ENCODE measurements at places on chromosomes 2 and 18.

DNA sequence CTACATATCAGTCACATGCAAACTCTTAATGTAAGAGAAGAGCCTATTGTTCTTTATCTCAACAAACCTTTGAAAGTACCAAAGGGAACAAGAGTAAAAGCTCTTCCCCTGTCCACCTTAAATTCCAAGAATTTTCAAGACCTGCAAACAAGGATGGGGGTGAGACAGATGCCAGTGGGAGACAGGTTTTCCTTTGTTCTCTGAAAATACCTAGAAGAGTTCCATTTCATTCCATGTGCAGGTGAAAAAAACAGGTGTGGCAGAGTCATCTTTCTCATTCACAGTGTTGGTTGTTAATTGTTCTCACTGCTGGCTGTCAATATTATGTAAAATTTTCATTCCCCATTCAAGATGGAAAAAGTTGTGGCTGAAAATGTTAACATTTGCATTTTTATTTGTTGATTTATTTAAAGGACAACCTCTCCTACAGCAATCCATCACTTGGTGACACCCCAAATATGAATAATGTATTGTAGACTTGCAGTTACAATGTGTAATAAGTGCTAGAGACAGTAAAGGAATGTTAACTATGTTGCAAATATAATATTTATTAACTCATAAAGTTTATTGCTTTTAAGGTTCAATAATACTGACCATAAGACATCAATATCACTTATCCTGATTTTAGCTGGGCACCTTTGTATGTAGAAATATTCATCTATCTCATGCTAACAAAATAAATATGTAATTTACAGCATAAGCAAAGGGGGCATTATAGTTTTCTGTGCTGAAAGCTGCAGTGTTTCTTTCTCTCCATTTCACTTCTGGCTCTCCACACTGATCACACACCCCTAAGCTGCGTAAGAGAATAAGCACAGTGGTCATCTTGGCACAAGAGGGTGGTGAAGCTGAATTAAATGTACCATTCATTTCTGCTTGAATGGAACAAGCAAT, 347.0 kb downstream of the KIAA1328 start:
- no peak for DNase-seq

- DNase-seq, result no peak
Measured at GRCh38 chr2:23386339-23387220, 1.6 kb downstream of the KLHL29 start.

- peak; percentile 14 for DNase-seq
Measured at GRCh38 chr2:62270728-62271127, 74.8 kb downstream of the B3GNT2 start.

DNA sequence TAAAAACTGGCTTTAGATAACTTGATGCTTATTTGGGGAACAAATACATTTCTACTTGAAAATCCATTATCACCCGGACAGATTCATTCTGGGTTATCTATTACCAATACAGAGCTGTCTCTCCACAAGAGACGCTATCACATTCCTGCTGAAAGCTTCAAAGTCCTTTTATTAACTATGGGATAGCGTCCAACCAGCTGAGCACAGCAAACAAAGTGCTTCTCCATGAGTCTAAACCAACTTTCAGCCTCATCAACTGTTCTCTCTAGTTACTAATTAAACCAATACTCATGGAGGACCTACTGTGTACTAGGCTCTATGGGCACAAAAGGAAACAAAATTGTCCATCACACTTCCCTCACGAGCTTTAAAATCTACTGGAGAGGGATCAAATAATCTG, 132.8 kb downstream of the L3MBTL4 start:
- DNase-seq, result no peak

DNA sequence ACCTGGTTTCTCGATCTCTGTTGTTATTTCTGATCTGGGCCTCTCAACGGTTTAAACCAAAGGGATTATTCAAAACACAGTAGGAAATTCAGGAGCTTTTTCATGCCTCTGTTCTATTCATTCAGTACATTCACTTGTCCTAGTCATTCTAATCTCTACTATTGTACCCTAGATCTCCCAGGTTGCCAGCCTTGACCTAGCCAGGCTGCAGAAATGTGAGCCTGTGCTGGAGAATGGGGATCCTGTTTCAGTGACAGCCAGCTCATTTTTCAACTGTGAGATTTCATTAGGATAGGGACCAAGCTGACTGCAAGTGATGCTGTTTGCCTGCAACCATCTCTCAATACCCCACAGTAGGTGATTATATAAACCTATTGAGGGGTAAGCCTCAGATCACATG, 186.2 kb downstream of the CMPK2 start:
- no peak for DNase-seq

DNA sequence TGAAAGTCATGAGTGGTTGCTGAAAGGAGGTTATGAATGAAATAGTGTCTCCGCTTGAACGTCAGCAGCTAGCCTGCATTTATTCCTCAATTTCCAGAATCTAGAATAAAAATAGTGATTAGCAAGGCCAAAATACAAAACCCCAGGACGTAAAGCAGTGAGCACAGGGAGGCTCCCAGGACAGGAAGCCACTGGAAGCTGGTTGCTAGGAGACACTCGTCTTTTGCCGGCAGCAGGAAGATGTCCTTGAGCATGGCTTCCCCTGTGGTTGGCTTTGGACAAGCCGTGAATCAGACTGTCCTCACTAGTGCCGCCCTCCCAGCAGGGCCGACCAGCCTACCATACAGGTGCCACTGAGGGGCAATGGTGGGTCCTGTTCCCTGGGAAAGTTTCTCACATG, 374.4 kb downstream of the MTX2 start:
- peak; percentile 21 for DNase-seq

GRCh38 chr2:232240906-232241305, 137.6 kb upstream of the ALPP start:
- no peak for DNase-seq

DNA sequence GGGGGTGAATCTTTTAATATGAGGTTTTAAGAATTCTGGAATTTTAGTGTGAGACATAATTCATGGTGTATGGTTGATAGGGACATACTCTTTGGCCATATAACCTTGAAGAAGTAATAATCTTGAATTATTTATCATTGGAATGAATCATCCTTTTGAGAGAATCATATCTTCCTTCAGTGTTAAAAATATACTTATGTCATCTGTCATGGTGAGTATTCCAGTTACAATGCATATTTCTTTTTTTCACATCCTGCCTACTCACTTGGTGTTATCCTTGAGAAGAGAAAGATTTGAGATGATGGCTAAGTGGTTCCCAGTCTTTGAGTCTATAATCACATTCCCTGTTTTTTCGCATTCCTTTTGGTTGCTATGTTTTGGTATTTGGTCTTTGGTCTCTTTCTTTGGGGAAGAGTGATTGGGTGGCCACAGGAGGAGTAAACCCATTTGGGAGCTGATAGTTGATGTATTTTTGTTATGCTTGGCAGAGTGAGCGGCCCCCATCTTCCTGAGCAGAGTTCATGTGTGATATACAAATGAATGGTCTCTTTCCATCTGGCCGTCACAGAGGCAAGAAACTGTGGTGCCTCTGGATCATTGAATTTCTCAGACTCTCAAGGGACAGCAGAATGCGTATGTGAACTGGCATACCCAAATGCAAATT, 21.6 kb downstream of the ASAP2 start:
- peak; percentile 55 for DNase-seq

GRCh38 chr18:2412281-2412680, 159.0 kb downstream of the METTL4 start:
- DNase-seq, result no peak

DNA sequence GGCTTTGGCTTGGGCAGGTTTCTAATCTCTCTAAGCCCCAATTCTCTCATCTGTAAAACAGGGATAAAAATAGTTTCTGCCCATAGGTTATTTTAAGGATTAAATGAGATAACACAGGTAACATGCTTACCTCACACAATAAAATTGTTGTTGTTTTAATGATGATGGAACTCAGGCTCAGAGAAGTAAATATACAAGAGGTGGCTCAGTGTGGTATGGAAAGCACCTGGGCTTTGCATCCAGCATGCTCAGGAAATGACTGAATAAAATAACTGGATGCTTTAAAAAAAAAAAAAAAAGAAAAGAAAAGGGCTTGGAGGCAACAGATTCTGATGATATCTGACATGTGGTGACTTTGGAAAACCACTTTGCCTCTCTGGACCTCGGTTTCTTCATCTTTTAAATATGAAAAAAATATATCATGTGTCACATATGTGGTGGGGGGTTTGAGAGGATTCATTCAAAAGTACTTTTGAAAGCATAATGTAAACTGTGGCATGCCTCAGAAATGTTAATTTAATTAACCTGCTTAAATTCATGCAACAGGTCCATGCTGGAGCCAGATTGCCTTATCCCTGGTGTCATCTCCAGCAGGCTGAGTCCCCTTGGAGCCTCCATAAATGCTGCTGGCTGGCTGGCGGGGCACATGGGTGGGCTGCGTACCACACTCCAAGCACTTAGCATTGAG, 112.8 kb upstream of the CDC42EP3 start:
- no peak for DNase-seq

- no peak for DNase-seq
Measured at GRCh38 chr2:239407112-239407511, 6.3 kb upstream of the HDAC4 start.

GRCh38 chr2:224004105-224004695, 34.9 kb downstream of the SERPINE2 start:
- DNase-seq, result no peak

DNA sequence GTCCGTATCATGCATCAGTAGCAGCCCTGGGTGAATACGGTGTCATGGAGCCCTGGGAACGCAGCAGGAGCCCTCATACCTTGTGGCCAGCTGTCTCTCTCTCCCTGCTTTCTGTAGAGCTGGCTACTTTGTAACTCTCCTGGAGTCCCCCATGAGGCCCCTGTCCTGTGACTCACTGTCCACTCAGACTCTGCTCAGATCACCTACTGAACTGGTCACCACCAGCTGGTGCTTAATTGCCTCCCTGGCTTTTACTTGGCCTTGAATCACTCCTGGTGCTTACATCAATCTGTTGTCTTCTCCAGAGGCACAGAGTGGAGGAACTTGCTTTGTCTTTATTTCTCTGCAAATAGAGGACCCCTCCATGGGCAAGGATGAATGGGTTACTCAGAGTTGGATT, 172.7 kb downstream of the HRH4 start:
- DNase-seq, result peak; percentile 6

GRCh38 chr2:19529677-19530076, 171.3 kb upstream of the OSR1 start:
- DNase-seq, result no peak

DNA sequence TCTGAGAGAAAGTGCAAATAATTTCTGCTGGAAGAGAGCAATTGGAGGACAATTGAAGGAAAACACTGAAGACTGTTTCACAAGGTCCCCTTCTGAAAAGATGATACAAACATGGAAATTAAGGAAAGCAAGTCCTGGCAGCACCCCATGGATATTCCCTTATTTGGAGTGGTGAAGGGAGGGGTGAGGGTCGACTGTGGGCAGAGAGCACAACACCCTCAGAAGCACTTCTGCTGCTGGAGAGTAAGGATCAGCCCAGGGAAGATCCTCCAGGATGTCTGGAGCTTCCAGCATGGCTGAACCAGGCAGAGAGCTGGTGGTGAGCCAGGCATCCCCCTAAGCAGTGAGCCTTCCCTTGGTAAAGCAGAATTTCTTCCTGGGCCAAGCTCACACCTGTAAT, 54.7 kb downstream of the LINC00305 start:
- no peak for DNase-seq

DNA sequence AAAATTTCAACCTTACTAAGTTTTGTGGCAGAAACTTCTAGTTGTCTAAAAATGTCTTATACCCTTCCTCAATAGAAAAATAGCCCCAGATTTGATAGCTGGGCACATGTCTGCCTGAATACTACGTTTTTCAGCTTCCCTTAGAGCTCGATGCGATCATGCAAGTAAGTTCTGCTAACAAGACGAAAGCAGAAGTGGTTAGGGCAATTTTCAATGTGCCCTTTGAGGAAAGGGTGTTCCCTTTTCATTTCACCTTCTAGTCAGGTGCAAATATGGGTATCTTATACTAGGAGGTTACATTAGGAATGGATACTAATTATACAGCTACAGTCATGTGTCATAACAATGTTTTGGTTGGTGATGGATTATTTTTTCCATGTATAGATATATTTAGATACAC, 1572.1 kb upstream of the LRRTM1 start:
- no peak for DNase-seq

DNA sequence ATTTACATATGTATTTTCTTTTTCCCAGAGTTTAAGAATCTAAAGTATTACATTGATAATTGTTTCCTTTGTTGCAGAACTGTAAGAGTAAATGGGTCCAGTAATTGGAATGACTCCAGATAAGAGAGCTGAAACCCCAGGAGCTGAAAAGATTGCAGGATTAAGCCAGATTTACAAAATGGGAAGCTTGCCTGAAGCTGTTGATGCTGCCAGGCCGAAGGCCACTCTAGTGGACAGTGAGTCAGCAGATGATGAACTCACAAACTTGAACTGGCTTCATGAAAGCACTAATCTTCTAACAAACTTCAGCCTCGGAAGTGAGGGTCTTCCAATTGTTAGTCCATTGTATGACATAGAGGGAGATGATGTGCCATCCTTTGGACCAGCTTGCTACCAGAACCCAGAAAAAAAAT, 183.8 kb upstream of the STON1 start:
- peak; percentile 89 for DNase-seq

GRCh38 chr18:49618742-49619681, 57.2 kb downstream of the LIPG start:
- no peak for DNase-seq

DNA sequence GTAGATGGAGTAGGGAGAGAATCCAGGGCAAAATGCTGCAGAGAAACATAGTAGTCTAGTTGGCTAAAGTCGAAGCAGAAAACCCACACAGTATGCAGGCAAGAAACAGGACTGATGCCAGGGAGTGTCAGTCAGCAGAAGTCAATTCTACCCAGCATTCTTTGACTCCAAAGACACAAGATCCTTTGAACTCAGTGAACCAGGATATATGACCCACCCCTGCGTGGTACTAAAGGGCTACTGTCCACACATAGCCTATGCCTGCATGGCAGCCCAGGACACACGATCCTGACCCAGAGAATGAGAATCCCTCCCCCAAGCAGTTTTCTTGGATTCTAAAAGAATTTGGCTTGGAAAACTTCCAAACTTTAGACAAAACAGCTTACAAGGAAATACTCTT, 42.5 kb downstream of the ALK start:
- no peak for DNase-seq

DNA sequence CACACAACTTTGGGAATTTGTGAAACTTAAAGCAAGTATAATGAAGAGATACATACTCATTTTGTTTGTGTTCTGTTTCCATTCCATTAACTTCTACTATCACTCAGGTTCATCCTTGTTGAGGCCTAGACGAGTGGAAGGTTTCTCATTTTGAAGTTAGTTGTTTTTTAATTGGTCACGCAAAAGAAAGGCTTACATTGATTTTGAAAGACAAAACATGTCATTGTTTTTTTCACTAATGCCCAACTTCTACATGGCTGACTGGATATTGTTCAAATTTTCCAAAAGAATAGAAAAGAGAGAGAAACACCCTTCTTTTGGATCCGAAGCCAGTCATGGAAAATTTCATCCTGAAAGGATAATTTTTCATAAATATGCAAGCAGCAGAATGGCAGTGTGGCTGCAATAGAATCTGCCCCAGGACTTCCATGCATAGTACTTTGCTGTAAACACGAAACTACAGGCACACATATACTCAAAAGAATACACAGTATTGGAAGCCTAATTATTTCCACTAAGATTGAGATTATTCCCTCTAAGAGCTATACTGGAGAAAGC, 27.4 kb downstream of the PRKCE start:
- no peak for DNase-seq

GRCh38 chr2:120600786-120601185, 134.9 kb upstream of the GLI2 start:
- DNase-seq, result no peak
